ENCODE measurements at places on chromosomes 7 and 10. TPM values are rescaled to one million over a fixed set of nuclear protein-coding genes. Genes with fewer than 3 reads are reported as not detected.

TAS2R5 gene
- 0.67 TPM for total RNA-seq

PON3 gene
- total RNA-seq, result not detected

ADRB1 gene
- total RNA-seq, result not detected

FRAT1 gene
- total RNA-seq, result 3.3 TPM

RADIL gene
- total RNA-seq, result 0.26 TPM

PKD2L1 gene
- not detected for total RNA-seq

HTR5A gene
- total RNA-seq, result not detected

ADIRF gene
- not detected for total RNA-seq

ZNF655 gene
- 79.9 TPM for total RNA-seq

GBF1 gene
- total RNA-seq, result 46.7 TPM

HOXA5 gene
- total RNA-seq, result not detected

NUTM2B gene
- 0.54 TPM for total RNA-seq

ABCA13 gene
- not detected for total RNA-seq

NPC1L1 gene
- total RNA-seq, result not detected

EBF3 gene
- total RNA-seq, result not detected

HOXA1 gene
- total RNA-seq, result 0.16 TPM

UPP1 gene
- total RNA-seq, result 51.6 TPM

SORBS1 gene
- total RNA-seq, result 0.73 TPM

MMRN2 gene
- not detected for total RNA-seq

GIMAP1 gene
- total RNA-seq, result 4.9 TPM

GRID2IP gene
- 0.12 TPM for total RNA-seq

CALML3 gene
- total RNA-seq, result not detected

TAS2R3 gene
- total RNA-seq, result 0.99 TPM

NXPH1 gene
- total RNA-seq, result not detected

EVX1 gene
- not detected for total RNA-seq

CLRN3 gene
- total RNA-seq, result not detected

CCL24 gene
- not detected for total RNA-seq

Measured in activated T-helper 1 cell treated with anti-CD3 and anti-CD28 coated beads, Interleukin-12 subunit alpha, Interleukin-12 subunit beta, Interleukin-2, Interleukin-4 antibody, amounts not matched to agents 30 ng/mL and 10 ng/mL and 1 ng/mL, durations not matched to agents 14 hours and 24 hours and 36 hours (primary cell).